ENCODE measurements at places on chromosomes 3 and 15.

DNA sequence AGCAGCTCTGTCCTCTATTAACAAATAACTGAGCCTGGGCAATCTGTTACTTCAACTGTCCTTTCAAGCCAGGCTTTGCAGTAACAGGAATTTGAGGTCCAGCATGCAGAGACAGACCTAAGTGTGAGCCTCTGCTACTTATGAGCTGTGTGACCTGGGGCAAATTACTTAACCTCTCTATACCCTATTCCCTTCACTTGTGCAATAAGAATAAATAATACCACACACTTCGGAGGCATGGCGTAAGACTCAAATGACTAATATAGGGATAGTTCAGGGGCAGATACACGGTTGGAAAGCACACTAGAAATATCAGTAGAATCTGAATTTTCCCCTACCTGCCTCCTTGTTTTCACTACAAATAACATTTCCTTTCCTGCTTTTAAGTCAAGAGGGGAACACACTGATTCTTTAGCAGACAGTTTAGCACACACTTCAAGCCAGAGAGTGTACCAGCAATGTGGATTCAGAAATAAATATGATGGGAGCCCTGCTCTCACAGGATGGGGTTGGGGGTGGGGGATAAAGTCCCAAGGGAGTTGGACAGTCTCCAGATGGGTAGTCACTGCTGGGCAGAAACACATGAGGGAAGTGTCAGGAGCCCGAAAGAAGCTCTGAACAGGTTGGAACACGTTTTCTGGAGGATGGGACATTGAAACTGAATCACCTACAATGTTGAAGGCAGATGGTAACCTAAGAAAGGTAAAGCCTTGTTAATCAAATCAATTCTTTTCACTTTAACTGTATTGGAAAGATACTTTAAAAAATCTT is 61.8 kb upstream of the RBP1 start:
- DNase-seq, result no peak

- DNase-seq, result no peak
Observed at GRCh38 chr3:59737241-59737640, 687.4 kb upstream of the CFAP20DC start.

DNA sequence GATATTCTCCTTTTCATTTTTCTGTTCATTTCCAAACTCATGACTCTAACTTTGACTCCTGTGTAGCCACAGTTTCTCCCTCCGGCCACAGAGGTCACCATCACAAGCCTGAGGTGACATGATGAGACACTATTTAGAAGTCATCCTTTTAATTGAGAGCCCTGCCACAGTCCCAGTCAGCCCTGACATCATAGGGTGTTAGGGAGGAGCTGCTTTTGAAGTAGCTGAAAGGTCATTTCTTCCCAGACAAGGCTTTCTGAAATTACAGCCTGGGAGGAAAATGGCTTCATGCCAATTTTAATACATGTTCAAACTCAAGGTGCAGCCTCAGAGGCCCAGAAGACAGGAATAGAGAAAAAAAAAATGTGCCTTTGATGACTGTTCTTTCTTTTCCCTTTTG is 532.8 kb upstream of the TGFBR2 start:
- no peak for DNase-seq

- no peak for DNase-seq
Observed at GRCh38 chr3:72601060-72601459, 247.2 kb downstream of the SHQ1 start.

DNA sequence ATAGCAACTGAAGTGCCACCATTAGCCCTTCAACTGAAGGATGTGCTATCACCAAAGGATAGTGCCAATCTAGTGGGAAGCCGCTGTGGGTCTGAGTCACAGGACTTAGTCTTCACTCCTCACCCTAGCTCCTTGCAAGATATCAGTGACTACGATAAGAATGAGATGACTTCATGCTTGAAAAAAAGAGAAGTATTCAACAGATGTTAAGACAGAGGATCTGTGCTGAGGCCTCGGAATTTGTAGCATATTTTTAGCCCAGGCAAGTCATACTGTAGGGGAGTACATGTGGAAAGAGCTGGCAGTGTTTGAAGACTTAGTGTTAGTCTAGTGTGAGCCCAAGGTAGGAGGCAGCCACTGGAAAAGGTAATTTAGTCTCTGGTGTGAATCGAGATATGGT is 270.7 kb upstream of the LRTM1 start:
- DNase-seq, result no peak

GRCh38 chr3:4726549-4726948 is 233.4 kb downstream of the ITPR1 start:
- no peak for DNase-seq

- no peak for DNase-seq
Observed at GRCh38 chr3:52341123-52341522, 25.0 kb downstream of the DNAH1 start.

- no peak for DNase-seq
Observed at GRCh38 chr3:16994854-16995525, 110.2 kb downstream of the PLCL2 start.

DNA sequence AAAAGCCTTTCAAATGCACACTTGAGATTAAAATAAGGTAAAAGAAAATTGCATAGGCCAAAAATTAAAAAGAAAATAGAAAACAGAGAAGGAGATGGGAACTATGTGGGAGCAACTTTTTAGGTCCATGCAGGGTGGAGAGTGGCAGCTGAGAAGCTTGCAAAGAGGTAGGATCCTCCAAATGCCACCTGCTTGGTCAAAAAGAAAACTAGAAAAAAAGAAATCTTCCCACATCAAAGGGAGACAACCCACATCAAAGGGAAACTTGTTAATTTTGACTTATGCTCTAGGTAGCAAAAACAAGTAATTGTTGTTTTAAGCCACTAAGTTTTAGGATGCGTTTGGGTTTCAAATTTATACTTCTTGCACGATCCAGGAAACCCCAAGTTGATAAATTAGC is 342.9 kb downstream of the IL20RB start:
- no peak for DNase-seq

Data from cerebellum (tissue), 4 donors.